ENCODE measurements at places on chromosomes 3 and 15. TPM values are rescaled to one million over a fixed set of nuclear protein-coding genes. Genes with fewer than 3 reads are reported as not detected.

The ARNT2 gene
- 2.5 TPM for total RNA-seq

The EXOSC7 gene
- 19.8 TPM for total RNA-seq

The SECISBP2L gene
- 29.7 TPM for total RNA-seq

The TEX55 gene
- total RNA-seq: not detected

The MLF1 gene
- total RNA-seq: not detected

The NANOGP8 gene
- 1.5 TPM for total RNA-seq
